ENCODE measurements at places on chromosomes 12 and 14. TPM values are rescaled to one million over a fixed set of nuclear protein-coding genes. Genes with fewer than 3 reads are reported as not detected.

DNA sequence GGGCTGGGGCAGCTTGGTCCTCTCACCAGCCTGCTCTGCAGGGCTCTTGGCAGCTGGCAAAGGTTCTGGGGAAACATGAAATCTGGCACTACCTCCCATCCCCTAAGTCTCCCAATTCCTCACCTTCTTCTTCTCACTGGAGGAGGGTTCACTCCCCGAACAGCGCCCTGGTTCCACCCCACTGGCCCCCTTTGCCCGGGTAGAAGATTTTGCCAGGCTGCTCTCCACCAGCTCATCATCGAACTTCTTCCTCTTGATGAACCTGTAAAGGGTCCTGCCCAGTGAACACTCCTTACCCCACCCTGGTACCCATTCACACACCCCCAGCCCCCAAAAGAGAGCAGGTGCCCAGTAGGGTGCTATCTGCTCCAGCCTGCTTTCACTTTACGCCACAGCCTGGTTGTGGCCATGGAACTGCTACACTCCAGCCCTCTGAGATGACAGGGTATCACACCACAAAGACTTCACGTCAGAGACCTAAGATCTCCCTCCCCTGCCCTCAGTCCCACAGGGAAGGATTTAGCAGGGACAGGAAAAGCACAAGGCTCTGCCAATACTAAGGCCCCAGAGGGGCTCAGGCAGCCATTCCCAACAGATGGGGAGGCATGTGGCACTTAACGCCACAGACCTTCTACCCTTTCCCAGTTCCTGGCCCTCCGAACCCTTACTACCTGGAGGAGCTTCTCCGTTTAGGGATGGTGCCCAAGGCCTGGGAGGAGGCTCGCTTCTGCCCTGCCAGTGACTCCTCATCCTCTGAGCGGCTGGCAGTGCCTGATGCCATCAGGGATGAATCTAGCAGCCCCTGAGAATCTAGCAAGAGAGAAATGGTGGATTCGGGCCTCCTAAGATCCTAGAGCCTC is 2.3 kb downstream of the MCRS1 start:
- DNase-seq, result no peak

The KRT85 gene
- total RNA-seq, result not detected

The GPR84 gene
- not detected for total RNA-seq

GRCh38 chr12:112270673-112271072 is 111.6 kb downstream of the HECTD4 start:
- DNase-seq, result no peak

The NRXN3 gene
- 0.26 TPM for total RNA-seq

DNA sequence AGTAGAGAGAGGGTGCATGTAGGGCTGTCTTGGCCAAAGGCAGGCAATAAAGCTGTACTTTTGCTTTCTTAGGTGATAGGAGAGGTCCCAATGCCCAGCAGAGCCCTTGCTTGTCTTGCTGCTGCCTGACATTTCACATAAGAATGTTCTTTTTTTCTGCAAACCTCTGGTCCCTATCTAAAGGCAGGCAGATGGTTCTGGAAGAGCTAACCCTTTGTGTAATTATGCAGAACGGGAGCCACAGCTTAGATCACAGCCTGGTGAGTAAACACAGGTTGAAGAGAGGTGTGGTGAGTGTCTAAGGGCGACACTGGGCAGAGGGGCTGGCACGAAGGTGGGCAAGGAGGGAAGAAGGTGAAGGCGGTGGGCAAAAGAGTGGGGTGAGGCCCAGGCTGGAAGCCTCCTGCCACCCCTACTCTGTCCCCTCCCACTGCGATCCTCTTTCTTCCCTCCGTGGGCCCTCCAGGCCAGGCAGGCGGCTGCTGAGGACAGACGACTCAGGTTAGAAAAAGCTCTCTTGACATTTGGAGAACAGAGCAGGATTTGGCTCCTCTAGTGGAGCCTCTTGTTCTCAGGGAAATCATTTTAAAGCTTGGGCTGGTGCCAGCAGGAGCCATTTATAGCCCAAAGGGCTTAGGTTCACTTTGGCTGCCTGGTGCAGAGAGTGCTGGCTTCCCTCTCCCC is 42.8 kb downstream of the PRMT8 start:
- DNase-seq, result peak; percentile 31

DNA sequence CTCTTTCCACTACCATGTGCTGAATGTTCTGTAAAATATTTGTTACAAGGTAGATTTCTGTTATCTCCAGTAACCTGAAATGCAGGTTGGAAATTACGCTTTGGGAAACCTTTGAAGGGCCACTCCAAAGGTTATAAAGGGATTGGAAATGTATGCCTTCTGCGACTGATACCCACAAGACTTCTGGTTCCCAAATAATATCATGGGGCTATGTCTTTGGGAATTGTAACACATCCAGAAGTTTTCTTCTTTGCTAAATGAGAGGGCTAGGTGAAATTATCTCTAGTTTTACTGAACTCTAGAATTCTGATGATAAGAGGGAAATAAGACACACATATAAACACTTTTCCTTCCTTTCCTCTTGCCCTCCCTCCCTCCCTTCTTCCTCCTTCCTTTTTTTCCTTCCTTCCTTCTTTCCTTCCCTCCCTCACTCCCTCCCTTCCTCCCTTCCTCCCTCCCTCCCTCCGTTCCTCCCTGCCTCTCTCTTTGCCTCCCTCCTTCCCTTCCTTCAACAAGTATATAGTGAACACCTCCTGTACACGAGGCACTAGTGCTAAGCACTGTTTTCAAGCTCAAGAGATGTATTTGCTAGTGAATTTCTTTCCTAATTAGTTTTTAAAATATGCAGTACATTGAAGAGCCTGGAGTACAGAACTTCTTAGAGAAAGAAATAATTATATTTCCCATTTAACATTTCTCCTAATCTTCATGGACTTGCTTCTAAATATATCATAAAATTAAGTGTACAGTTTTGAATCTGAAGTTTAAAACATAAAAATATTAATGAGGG is 10.1 kb downstream of the HMGA2 start:
- no peak for DNase-seq

- no peak for DNase-seq
Measured at GRCh38 chr14:102872020-102872419, 50.4 kb upstream of the AMN start.

DNA sequence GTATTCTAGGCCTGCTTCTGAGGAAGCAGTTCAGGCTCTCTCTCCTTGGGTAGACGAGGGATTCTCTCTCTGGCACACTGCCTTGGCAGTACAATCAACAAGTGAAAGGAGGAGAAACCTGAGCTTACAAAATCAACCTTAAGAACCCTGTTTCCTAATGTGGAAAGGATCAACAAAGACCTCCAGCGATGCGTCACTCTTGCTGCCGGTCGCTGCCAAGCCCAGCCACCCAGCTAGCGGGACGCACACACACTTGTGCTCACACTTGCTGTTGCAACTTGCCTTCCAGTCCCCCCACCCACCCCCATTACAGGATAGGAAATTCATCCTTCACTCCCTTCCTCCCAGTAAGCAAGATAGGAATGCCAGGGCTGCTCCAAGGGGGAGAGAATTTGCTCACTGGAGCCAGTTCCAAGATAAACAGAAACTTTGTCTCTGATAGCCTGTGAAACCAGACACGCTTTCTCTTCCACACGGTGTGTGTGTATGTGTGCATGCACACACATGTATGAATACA is 144.3 kb downstream of the BCL11B start:
- DNase-seq, result no peak

GRCh38 chr12:25959071-25959961 is 834 bp downstream of the RASSF8 start:
- DNase-seq, result peak; percentile 85

GRCh38 chr12:102593134-102593533 is 112.8 kb upstream of the IGF1 start:
- no peak for DNase-seq

GRCh38 chr14:55802986-55803872 is 223.2 kb downstream of the KTN1 start:
- peak; percentile 19 for DNase-seq

The CCDC88C gene
- not detected for total RNA-seq

DNA sequence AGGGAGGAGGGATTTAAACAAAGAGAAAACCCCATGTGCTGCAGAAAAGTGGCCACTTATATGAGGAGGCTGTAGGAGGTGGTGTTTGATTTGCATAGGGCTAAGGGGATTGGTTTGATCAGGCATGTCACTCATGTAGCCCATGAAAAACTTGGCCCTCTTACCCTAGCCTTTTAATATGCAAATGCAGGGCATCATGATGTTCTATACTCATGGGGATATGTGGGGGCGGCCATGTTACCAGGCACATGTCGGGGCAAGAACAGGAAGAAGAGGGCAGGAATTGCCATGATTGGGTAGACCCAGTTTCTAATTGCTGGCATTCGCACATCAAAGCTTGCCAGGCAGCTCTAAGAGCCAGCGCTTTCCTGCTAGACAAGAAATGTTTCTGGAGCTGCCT is 28.8 kb downstream of the KLRK1 start:
- no peak for DNase-seq

The CTSG gene
- total RNA-seq, result not detected

GRCh38 chr12:108307006-108307405 is 32.1 kb downstream of the CMKLR1 start:
- DNase-seq, result no peak

DNA sequence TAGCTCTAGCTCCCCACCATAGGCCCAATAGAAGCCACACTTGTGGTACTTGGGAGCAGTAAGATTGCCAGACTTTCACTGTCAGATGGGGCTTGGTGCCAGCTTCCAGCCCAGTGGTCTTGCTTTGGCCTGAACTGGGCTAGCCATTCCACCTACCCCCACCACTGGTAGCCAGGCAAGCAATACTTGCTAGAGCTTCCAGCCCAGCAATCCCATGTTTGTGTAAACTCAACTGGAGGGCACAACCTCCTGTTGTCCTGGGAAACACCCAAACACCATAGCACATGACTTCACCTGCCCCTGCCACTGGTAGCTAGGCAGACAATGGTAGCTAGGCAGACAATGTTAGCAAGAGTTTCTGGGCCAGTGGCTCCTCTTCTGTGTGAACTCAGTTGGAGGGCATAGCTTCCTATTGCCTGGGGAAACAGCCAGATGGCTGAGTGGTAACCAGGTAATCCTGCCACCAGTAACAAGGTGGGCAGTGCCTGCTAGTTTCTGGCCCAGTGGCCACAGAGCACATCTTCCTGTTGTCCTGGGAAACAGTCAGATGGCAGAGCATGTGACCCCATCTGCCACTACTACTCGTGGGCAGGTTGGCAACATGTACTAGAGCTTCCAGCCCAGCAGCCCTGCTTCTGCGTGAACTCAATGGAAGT is 5.6 kb upstream of the OR6C76 start:
- no peak for DNase-seq

- no peak for DNase-seq
Measured at GRCh38 chr14:97798176-97798575, 1001.0 kb downstream of the VRK1 start.

The P2RX7 gene
- total RNA-seq, result 0.17 TPM

GRCh38 chr12:133234971-133235370 is 706 bp downstream of the ANHX start:
- DNase-seq, result no peak

GRCh38 chr12:25459541-25459951 is 93.5 kb downstream of the LMNTD1 start:
- DNase-seq, result no peak

GRCh38 chr14:97804056-97804455 is 1006.9 kb downstream of the VRK1 start:
- no peak for DNase-seq

DNA sequence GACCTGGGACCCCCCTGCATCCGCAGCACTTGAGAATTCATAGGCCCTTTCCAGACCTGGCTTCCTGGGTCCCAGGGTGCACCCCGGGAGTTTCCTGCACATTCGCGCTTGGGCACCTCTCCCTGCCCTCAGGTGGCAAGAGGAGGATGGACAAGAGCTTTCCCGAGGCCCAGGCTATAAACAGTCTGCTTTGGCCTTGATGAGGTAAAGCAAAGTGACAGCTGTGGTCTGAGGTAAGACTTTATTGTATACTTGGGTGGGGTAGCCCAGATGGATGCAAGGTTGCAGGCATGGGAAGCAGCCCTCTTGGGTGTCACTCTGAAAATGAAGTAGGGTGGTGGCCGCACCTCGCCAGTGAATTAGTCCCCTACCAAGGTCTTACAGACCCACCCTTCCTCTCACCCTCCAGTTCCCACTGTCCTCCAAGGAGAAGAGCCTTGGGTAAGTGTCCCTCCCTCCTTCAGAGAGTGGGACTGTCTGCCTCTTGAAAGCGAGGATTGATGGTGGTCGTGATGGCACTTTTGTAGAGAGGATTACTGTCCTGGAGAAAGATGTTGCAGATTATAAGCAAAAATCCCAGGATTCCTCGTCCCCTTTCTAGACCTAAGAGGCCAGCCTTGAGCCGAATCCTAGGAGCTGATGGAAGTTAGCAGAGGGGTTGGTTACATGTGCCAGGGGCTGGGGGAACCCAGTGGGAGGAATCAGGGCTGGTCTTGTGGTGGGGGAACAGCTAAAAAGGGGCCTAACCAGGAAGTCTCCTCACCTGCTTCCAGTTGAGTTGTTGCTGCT is 10.6 kb upstream of the CSAD start:
- DNase-seq, result no peak

DNA sequence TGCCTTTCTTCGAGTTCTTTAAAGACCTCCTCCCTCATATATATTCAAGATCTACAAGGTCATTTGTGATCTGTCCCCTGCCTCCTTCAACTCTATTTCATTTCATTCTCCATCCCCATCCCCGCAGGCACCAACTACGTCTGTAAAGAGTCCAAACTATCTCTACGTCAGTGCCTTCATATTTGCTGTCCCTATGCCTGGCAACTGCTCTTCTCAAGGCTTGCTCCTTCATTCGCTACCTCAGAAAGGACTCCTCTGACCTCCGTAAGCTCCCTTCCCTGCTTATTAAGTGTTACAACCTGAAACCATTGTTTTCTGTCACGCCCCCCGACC is 650 bp downstream of the LLPH start:
- DNase-seq, result no peak

The KRT73 gene
- total RNA-seq, result not detected

The LRP1-AS gene
- total RNA-seq, result not detected

DNA sequence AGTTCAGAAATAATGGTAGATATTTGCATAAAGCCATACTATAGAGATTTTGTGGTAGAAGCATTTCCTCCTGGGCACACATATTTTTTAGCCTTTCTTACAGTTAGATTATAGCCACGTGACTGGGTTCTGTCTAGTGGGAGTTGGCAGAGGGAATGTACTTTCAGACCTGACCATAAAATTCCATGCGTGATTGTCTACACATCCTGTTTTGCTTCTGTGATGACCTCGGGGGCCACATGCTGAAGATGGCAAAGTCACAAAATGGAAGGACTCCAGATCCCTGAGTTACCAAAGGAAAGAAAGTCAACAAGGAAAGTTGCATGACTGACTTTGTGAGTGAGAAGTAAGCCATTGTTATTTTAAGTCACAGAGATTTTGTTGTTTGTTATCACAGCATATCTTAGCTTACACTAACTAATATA is 14.6 kb upstream of the MIA2 start:
- DNase-seq, result peak; percentile 79

DNA sequence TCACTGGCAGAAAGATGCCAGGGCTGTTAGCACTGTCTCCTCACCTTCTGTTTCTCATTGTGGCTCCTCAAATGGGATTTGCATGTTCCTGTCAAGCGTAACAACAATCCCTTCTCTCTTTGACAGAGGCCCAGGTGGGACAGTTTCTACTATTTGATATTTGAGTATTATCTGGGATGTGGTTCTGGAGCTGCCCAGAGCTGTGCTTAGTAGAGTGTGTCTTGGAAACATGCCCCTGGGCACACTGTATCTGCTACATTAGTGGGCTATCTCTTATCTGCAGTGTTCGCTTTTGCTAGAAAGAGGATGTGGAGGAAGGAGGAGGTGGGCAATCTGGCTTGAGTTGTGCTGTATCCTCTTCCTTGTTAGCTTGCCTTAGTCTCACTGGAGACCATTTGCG is 3.8 kb upstream of the ACADS start:
- no peak for DNase-seq

GRCh38 chr14:38882533-38882932 is 220.5 kb downstream of the SEC23A start:
- no peak for DNase-seq

- peak; percentile 63 for DNase-seq
Measured at GRCh38 chr12:114396153-114396868, 9.6 kb downstream of the TBX5 start.

The AMDHD1 gene
- total RNA-seq, result not detected
